KBM-7 (cell line): ENCODE measurements at places on chromosomes 11 and 22.

- no peak for DNase-seq
Observed at GRCh38 chr11:118436639-118437207, 431 bp downstream of the KMT2A start.

DNA sequence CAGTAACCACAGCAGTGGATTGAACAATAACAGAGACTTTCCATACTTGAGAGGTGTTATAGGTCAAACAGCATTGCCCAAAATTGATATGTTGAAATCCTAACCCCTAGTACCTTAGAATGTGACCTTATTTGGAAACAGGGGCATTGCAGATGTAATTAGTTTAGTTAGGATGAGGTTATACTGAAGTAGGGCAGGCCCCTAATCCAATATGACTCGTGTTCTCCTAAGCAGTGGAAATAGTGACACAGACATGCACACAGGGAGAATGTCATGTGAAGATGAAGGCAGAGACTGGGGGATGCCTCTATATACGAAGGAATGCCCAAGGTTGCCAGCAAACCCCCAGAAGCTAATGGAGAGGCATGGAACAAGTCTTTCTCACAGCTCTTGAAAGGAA, 270.5 kb downstream of the TENM4 start:
- no peak for DNase-seq

GRCh38 chr11:31772412-31772811, 38.7 kb downstream of the PAX6 start:
- no peak for DNase-seq

DNA sequence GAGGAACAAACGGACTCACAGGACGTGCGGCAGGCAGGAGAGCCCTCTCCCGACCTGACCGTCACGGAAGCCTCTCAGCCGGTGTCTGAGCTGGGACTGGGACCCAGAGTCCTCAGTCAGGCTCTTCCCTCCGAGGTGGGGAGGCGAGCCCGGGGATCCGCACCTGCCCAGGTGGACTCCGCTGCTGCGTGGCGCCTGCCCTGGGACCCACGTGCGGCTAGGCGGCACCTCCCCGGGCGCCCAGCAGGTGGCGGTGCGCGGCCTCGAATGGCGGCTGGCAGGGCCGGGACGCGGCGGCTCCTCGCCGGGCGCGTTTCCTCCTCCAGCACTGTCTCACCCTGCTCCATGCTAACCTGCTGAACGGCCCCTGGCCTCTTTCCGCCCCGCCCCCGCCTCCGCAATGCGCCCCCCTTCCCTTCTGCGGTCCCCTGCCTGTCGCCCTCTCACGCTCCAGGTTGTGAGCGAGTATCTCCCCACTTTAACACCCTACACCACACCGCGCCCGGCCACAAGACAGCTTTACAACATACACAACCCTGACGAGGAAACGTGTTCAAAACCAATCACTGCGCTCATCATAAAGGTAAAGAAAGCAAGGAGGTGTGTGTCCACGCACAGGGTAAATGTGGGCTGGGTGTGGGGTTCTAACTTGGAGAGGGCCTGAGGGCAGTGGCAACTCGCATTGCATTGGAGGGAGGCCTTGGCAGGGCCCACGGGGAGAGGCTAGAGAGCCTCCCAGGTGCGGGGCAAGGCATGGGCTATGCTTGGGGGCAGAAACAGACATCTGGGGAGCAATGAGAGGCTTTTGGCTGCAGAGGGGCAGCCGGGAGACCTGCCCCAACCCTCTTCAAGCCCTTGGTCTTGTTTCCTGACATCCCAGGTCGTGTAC, 25.9 kb upstream of the ATXN10 start:
- DNase-seq: peak; percentile 78
